GM04503 (cell line): ENCODE measurements at places on chromosomes 4 and X.

GRCh38 chr4:30837131-30837539 is 117.0 kb downstream of the PCDH7 start:
- no peak for DNase-seq

DNA sequence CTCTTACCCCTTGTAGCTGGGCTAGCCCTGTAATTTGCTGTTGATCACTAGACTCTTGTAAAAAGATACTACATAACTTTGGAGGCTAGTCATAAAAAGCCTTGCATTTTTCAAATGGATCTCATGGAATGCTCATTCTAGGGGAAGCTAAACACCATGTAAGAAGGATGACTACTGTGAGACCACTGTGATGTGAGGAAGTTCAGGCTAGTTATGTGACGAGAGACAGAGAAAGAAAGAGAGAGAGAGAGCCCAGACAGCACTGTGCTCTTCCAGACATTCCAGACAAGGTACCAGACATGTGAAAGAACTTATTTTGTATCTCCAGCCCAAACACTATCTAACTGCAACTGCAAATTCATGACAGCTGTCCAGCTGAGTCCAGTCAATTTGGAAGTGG is 404.6 kb upstream of the PITX2 start:
- peak; percentile 94 for DNase-seq

DNA sequence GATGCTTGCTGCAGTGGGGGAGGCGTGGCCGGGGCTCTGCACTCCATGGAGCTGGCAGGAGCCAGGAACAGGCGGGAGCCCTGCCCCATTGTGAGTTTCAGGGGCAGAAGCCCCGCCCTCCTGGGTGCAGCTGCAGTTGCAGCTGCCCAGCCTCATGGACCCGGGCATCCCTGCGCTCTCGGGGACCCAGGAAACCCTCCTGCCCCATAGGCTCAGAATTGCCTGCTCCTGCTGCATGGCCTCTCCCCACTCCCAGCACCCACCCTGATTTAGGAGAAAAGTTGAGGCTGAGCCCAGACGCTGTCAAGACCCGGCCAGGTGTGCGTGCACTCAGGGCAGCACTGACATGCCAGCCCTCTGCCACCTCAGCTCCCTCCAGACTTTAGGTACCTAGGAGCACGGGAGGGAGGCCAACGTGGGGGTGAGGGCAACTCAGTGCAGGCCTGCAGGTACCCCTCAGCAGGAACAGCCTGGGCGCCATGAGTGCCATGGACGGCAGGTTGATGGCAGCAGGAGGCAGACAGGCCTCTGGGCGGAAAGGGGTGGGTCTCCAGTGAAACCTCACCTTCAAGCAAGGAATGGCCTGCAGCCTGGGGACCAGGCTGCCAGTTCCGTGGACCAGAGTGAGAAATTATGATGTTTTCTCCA is 67.2 kb upstream of the MAGEB2 start:
- DNase-seq = no peak

DNA sequence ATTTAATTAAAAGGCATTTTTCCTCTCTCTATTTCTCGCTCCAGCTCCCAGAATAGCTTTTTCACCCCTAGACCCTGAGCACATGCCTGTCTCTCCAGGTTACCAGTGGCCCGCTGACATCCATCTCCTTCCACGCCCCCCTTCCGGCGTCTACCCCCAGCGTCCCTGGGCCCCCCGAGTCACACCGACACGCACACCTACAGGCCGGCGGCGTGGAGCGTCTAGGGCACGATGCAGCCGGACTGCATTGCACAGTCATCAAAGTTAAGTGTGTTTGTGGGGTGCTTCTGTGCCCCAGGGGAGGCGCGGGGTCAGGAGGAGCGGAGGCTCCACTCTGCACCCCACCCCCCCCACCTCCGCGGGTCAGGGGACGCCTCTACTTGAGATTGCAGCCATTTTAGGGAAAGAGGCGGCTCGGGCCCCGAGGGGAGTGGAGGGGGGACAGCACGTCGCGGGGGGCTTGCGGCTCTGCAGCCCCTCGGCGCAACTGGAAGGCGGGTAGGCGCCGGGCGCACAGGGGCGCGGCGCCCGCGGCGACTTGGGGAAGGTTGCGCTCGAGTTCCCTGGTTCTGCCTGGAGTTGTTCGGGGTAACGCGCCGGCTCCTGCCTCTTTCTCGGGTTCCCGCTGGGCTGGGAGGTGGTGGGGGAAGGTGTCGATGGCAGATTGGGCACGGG is 112.7 kb downstream of the DHX15 start:
- no peak for DNase-seq

DNA sequence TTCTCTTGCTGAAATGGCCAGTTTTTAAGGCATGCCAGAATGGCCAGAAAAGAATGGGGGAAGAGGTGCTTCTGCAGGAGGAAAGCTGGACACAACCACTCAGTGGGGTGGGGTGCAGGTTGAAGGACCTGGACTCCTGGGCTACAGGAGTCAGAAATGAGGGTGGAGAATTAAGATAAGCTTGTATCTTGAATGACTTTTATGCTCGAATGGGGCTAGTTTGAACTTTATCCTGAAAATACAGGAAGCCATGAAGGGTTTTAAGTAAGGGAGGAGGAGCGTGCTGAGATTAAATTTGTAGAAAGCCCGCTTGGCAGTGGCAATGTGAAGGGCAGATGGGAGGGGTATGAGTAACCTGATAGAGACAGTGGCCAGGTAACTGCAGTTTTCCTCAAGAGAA is 66.5 kb downstream of the ELOVL6 start:
- no peak for DNase-seq

DNA sequence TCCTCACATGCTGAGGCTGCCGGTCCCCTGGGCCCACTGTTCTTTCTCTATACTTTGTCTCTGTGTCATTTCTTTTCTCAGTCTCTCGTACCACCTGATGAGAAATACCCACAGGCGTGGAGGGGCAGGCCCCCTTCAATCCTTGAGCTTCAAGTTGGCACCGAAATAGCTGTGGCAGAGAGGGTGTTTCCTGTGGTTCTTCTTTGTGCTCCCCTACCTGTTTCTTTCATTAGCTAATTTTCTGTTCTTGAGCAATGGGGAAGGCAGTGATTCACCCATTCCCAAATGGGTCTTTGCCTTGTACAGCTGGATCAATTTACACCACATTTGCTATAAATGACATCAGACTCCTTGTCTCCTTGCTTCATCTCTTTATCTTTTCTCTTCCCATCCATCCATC is 2.1 kb upstream of the CYSLTR1 start:
- DNase-seq = no peak

GRCh38 chr4:140297221-140297570 is 76.2 kb upstream of the SCOC start:
- DNase-seq = no peak

- DNase-seq = no peak
Observed at GRCh38 chr4:26819478-26820095, 41.1 kb upstream of the STIM2 start.

- no peak for DNase-seq
Observed at GRCh38 chr4:111037591-111038360, 414.9 kb upstream of the PITX2 start.

DNA sequence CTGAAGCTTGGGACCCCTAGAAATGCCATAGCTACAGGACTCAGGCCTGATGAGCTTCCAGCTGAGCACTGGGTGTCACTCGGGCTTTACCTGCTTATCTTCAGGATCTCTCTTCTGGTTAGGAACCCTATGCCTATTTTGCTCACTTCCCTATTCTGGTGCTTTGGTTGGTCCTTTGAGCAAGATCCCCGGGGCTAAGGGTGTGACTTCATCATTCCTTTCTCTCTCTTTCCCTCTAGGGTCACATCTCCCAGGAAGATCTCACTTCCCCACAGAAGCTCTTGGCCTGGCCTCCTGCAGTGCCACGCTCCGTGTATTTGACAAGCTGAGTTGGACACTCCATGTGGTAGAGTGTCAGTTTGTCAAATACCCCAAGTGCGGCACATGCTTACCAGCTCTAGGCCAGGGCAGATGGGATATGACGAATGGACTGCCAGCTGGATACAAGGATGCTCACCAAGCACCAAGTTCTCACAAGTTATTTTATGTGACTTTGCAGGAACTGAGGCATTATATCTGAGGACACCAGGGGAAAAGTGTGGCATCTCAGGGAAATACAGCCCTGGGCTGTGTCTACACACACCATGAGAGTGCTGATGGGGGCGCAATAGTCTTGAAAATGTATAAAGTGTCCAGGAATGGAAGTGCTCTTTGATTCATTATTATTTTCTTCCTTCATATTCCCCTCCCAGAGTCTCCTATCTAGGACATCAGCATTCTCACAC is 21.1 kb downstream of the VSIG4 start:
- DNase-seq = no peak

DNA sequence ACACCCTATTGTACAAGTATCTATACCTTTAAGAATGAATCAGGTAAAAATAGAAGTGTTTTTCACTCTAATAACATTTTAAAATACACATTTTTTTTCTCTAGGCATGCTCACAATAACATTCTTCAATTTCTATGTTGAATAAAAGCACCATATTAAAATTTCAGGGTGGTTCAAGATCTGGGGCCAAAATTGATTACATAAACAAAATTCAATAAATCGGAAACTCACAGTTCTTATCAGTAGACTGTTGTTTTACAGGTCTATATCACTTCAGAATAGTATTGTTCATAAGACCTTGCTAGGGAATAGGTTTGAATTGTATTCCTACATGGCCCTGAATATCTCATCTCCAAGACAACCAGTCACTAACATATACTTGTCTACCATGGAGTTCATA is 634.0 kb downstream of the SPOCK3 start:
- no peak for DNase-seq

- DNase-seq = peak; percentile 12
Observed at GRCh38 chr4:98720871-98721480, 62.6 kb upstream of the TSPAN5 start.

DNA sequence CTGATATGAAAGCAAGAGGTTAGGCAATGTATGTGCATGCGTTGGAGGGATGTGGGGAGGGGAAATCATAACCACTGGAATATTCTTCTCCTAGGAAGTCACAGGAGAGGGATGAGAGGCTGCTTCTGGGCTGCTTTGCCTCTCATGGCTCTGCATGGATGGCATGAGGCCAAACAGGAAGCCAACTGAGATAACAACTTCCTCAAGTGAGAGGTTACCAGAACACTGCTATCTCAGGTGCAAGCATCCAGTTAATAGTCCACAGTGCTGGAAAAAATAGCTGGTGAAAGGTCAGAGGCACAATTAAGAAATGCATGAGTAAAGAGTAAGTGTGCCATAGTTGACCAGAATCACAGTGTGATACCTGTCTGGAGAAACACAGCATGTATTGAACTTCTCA is 113.3 kb downstream of the ELOVL6 start:
- no peak for DNase-seq
